ENCODE measurements at places on chromosomes 5 and 9.

GRCh38 chr9:95796029-95796428 lies 79.5 kb upstream of the ERCC6L2 start:
- DNase-seq, result no peak

- DNase-seq, result no peak
Measured at GRCh38 chr9:101567725-101568350, 26.9 kb downstream of the PPP3R2 start.

DNA sequence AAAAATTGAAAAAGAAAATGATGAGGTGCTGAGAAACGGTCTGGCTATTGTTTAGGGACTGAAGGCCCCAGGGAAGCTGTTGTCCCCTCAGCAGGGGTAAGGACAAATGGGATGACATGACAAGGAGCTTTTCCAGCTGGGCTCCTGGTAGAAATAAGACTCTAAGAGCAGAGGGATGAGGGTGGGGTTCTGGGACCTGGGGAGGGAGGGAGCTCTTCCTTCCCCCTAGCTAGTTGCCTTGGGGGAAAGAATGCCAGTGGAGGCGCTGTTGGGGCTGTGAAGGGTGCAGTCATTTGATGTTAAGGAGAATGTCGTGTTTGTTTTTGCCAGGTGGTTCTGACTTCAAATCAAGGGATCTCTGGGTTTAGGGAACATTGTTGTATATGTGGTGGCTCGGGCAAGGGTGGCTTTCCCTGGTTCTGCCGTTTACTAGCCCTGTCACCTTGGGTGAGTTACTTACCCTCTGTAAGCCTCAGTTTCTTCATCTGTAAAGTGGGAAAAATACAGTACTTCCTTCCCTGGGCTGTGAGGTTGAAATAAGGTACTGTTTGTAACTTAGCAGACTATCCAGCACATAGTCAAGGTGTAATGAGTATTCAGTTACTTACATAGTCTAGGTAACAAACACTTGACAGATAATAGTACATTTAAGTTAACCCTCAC lies 47.8 kb downstream of the WWC1 start:
- no peak for DNase-seq

DNA sequence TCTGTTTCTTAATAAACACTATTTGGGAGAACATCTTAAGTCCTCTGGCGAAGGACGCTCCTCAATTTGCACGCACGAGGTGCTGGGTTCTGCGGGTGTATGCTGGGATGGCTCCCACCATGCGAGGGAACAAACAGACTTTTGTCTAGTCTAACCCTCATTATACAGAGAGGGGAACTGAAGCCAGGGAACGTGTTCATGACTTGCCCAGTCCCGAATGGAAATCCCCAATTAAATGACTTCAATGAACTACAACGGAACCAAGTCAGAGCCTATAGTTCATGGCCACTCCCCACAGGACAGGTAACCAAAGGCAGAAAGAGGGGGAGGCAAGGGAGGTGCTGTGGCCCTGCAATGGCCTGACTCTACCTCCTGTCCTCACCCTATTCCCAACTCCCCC lies 9.3 kb downstream of the TLE1 start:
- no peak for DNase-seq

- DNase-seq, result peak; percentile 74
Measured at GRCh38 chr9:108565651-108566378, 290.0 kb downstream of the ACTL7B start.

DNA sequence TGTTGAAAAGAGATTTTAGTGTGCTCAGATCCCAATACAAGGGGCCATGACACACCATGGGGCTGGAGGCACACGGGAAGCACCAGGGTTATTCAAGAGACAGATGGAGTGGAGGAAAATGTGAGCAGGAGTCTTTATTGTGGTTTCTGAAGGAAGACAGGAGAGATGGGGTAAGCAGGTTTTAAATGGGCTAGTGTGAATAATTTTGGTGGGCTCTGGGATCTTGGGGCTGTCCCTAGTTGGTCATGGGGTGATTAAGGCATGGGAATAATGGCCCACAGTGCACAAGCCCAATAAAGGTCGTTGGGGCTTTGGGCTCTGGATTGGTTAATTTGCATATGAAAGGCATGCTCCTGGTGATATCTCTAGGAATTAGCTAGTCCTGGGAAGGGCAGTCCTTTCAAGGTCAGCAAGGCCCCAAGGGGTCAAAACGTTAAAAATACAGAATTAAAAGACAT lies 3.6 kb upstream of the SCGB3A2 start:
- no peak for DNase-seq

DNA sequence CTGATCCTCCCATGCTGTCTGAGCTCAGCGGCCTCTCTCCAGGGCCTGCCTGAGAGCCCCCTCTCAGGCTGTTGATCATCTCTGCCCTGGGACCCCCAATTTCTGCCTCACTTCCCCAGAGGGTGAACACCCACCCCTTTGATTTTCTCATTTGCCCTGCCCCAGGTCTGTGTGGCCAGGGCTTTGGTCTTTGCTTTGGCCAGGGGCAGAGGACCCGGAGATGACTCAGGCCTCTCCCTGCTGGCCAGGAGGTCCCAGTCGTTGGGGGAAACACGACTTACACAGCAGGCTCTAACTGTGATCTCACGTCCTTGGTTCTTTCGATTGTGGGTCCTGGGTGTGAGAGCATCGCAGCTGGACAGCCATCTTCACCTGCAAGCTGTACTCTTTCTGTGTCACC lies 1.1 kb upstream of the ADAMTS2 start:
- DNase-seq, result no peak

GRCh38 chr9:77807846-77808750 lies 160.0 kb upstream of the GNA14 start:
- no peak for DNase-seq

- DNase-seq, result no peak
Measured at GRCh38 chr5:43367453-43367852, 44.7 kb downstream of the CCL28 start.

- no peak for DNase-seq
Measured at GRCh38 chr9:97528529-97529230, 27.2 kb downstream of the TMOD1 start.

GRCh38 chr5:124997186-124997893 lies 250.9 kb upstream of the ZNF608 start:
- no peak for DNase-seq
